ENCODE measurements at places on chromosomes 5 and 9.

- no peak for DNase-seq
Measured at GRCh38 chr5:32013658-32014057, 160.5 kb downstream of the GOLPH3 start.

DNA sequence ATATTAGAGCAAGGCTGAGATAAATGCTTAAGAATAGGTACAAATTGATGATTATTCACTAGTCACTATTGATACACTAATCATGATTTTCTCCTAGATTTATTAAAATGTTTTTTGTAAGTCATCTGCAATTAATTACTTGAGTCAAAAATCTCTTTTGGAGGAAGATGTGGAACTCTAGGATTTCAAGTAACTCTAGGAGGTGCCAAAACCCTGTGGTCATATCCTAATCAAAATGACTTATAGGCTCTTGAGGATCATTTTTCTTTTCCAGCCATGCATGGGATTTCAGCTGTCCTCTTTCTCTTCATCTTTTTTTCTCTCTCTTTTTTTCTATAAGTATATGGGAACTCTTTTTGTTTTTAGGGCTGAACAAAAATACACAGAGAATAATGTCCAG is 141.8 kb upstream of the CD180 start:
- DNase-seq, result no peak

GRCh38 chr5:173075137-173075843 is 19.1 kb downstream of the CREBRF start:
- no peak for DNase-seq

- DNase-seq, result no peak
Measured at GRCh38 chr5:111930449-111930848, 173.5 kb upstream of the NREP start.

DNA sequence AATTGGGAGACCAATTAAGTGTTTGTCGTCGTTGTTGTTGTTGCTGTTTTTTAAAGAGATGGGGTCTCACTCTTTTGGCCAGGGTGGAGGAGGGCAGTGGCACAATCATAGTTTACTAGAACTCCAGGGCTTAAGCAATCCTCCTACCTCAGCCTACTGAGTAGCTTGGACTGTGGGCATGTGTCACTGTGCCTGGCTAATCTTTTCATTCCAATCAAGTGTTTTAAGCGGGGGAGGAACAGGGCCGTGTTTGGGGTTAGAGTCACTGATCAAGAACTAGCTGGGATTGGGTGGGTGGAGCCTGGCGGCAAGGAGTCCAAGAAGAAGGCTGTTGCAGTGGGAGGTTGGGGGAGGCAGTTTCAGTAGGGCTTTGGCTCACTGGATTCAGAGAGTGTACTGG is 13.8 kb downstream of the SNX30 start:
- no peak for DNase-seq

DNA sequence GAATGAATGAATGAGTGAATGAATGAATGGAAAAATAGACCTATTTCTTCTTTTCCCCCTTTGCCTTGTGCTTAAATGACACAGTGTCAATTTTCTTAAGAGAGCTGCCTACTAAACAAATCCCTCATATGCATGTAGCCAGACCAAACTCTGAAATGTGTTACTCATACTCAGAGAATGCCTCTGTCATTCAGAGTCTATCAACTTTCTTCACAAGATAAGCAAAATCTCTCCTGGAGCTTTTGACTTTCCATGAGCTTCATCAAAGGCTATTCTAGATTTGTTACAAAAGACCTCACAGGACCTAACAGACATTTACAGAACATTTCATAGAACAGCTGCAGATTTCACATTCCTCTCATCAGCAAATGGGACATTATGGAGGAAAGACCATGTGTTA is 275.7 kb upstream of the MSX2 start:
- no peak for DNase-seq

DNA sequence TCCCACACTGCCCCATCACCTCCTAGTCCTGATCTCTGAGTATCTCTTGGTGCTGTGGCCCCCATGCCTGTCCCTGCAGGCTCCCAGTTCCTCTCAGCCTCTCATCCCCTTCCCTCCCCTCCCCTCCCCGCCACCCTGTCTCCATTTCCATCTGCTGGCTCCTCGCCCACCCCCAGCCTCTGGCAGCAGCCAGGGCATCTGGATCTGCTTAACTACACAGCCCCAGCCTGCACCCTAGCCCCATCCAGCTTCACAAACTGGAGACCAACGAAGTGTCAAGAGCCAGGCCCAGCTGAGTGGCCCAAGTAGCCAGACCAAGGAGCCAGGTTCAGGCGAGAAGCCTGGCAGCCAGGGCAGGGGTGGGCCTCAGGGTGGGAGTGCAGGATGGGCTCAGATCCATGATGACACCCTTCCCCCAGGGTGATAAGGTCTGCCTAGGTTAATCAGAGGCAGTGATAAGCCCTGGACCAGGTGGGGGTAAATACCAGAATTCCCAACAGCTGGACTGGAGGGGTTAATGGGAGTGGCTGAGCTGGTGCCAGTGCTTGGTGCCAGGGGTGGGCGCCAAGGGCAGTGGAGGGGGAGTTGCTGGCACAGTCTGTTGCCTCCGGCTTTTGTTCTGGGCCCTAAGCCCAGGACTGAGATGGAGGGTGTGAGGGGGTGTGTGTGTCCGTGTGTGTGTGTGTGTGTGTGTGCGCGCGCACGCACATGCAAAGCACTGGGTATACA is 2.5 kb downstream of the IL11RA start:
- DNase-seq, result peak; percentile 88

GRCh38 chr5:33491941-33492340 is 51.2 kb downstream of the TARS1 start:
- no peak for DNase-seq

- DNase-seq, result no peak
Measured at GRCh38 chr9:27440888-27441740, 83.0 kb upstream of the IFNK start.

DNA sequence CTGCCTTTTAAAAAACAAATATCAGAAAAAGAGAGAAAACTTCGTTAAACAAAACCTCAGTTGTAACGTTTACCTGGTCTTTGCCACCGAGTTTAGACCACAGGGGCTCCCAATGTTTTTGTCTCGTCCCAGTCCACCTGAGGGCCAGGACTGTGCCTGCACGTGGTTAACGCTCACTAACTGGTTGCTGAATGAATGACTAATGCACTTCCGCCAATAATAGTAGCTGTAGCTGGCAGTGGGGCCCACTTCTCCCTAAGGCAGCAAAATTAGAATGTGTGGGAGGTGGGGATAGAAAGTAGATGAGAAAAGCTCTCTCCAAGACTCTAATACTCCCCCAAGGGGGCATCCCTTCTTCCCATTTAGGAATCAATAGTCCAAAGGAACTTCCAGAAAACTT is 29.1 kb upstream of the MED27 start:
- no peak for DNase-seq

GRCh38 chr9:130242270-130243014 is 23.1 kb upstream of the HMCN2 start:
- no peak for DNase-seq

GRCh38 chr5:42434047-42434724 is 10.9 kb downstream of the GHR start:
- no peak for DNase-seq

DNA sequence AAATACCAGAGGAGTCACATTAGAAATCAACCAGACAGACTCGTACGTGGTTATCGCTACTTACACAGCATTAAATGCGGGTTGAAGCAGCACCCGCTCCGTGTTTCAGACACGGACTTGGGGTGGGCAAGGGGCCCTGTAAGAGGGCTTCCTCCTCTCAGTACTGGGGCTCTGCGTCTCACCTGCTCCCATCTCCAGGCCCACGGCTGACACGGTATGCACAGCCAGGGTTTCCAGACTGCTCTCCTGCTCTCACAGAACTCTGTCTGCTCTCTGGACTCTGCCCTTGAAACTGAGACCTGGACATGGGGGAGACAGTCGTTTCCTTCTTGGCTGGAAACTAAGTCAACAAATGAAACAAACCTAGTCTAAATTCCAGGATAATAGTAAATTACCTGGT is 24.7 kb upstream of the RASGEF1C start:
- DNase-seq, result no peak

DNA sequence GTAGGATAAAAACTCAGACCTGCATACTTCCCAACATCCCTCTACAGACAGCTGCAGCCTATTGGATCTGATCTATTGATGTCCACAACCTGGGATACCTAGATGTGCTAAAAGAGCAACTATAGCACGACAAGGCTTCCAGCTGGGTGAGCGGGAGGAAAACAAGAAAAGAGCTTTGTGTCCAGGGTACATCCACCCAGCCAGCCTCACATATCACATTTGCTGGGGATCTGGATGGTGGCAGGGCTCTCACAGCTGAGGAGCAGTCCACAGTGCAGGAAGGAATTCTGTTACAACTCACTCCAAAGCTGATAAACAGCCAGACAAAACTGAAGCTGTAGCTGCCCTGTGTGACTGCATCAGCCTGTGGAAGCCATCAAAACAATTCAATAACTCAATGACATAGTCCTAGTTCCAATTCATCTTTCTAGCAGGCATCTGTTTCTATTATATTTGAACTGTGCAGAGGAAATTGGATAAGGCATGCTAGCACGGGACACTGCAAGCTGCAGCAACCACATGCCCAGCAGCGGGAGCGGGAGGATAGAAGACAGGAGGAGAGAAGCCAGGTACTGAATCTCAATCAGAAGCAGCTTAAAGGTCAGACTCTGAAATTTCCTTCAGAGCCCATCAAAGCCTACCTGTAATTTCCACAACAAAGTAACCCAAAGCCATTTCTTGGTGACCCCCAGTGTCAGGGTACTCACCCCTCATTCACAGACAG is 45.0 kb downstream of the MED10 start:
- DNase-seq, result no peak

GRCh38 chr9:534886-535285 is 306.6 kb upstream of the DMRT1 start:
- DNase-seq, result no peak

- DNase-seq, result no peak
Measured at GRCh38 chr9:14085810-14086209, 228.1 kb downstream of the NFIB start.

DNA sequence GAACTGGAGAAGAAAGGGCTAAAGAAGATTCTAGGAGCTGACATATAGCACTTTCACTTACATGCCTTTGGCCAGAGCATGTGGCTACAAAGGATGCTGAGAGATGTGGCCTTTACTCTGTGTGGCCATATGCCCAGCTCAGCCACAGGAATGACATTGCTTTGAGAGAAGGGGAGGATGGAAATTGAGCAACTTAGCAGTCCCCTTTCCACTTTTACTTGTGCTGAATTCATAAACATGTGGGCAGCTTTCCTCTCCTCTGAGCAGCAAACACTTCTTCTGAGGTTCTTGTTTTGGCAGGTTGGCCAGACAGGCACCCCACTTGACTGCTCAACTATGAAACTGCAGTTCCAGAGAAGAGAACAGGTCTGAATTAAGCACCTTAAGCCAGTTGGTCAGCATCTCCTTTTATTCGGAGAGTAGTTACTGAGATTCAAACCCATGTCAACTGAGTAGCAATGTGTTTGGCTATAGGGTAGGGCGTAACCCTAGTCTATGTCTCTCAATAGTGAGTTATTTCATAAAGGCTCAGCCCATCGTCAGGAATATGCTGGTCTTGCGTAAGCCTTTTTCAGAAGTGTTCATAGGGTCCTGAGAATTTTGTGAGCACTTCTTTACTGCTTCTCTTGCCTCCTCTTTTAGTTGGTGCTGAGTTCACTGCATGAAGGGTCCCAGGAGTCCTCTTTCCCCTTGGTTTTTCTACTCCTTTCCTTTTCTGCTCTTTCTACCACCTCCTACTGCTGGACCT is 134.5 kb downstream of the PALM2AKAP2 start:
- DNase-seq, result no peak

GRCh38 chr9:117395151-117395650 is 19.7 kb downstream of the ASTN2 start:
- no peak for DNase-seq

DNA sequence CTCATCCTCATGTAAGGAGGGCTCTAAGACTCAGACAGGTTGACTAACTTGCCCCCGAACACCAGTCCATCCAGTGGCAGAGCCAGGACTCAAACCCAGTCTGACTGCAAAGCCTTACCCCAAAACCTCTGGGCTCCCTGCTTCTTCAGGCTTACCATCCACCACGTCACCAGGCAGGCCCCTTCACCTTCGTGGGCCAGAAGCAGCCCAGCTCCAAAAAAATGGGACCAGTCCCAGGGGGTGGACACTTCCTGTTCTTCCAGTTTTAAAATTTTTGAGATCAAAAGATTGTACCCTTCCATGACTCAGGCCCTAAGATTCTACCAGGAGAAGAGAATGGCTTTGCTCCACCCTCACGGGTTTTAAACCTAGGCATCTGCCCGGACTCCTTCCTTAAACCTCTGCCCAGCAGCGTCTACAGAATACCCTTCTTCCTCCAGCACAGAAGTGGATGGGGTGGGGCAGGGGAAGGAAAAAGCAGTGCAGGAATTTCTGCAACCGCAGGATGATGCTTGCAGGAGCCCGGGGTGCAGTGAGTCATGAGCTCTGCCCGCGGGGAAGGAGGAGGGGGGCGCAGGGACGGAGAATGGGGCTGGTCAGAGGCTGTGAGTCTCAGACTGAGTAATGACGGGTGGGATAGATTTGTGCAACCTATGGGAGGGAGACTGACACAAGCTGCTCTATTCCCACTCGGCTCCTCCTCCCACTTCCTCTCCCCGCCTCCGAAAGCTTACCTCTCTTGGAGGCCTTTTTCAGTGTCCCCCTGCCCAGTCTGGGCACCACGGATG is 50.4 kb upstream of the STXBP1 start:
- DNase-seq, result no peak

DNA sequence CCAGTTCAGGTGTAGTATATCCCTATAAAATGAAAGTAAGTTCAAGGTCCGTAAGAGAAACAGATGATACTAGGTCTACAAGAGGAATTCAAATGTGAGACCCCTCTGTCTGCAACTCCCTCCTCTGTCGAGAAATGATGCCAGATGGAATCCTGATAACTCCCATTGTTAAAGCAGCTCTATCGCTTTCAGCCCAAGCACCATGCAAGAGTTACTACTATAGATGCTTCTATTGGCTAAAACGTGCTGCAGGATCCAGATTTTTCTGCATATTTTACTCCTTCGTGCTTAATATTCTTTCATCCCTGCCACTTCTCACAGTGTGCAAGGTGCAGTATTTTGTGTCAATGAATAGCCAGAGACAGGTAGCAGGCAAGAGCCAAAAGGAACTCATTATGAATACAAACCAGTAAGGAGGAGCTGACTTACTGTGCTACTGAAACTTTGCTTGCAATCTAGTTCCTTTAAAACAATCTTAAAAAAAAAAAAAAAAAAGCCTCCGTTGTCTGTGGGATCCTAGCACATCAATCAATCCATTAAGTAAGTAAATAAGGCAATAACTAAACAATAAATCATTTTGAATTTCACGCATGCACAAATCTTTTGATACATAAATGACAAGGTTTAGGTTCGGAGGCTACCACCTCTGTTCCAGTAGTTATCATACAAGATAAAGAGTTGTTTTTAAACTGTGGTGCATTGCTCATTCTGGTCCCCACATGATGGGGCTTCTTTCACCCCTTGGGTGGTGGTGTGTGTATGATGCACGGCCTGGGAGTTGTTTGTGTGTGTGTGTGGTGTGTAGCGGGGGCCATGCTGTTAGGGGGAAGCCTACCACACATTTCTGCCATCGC is 151.1 kb upstream of the MPDZ start:
- peak; percentile 54 for DNase-seq

DNA sequence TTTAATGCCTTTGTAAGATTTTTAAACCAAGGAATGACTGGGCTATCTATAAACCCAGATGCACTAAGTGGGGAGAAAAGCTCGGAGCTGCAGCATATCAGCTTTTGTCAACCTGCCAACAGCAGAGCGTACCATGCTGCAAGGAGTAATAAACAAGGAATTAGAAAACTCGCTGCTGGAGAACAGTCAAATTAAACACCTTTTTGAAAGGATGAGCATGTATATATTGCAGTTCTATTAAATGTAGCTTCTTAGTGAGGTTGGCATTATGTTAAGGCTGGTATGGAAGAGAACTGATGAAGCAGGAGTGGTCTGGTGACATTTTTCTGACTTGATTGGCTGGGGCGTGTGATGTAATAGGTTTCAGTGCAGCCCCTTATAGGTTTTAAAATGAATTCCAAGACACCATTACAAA is 74.7 kb downstream of the PIK3R1 start:
- DNase-seq, result no peak

Data from DMS 273 treated with DMSO at 0.1 percent for 48 hours (cell line).